ENCODE measurements at places on chromosomes 16 and 17.

- no peak for DNase-seq
Measured at GRCh38 chr16:4180511-4180910, 61.4 kb downstream of the SRL start.

DNA sequence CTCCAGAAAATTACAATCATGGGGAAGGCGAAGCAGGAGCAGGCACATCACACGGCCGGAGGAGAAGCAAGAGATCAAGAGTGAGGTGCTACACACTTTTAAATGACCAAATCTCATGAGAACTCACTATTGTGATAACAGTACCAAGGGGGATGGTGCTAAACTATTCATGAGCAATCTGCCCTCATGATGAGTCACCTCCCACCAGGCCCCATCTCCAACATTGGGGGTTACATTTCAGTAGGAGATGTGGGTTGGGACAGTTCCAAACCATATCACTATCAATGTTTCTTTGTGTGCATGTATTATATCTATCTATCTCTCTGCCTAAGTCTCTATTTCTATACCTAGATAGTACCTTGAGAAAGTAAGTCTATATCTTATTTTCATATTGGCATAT lies 724.8 kb downstream of the CDH11 start:
- no peak for DNase-seq

- no peak for DNase-seq
Measured at GRCh38 chr16:60127196-60127595, 1393.1 kb upstream of the GOT2 start.

DNA sequence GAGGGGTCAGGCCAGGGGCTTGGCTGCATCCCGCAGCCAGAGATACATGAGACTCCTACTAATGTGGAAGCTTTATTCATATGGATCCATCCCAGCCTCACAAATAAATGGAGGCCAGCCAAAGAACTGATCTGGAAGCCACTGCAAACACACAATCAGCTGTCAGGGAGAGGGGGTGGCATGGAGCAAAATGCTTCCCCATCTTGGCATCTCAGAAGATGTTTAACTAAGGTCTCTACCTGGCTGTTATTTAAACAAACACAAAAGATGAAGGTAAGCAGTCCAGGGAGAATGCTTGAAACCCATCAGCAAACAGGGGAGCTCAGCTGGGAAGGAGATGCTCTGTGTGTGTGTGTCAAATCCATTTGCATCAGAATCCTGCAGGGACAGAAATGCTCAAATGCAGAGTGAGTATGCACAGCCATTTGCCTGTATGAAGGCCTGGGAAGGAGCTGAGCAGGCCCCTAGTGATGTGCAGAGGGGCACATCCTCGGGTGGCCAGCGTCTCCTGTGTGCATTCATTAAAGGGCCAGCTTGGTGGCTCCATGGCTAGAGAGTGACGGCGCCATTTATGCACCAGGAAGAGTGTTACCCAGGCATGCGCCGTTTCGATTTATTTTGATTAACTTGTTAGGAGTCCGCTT lies 34.2 kb upstream of the IRX3 start:
- DNase-seq = no peak

GRCh38 chr17:72176951-72177660 lies 56.3 kb downstream of the SOX9 start:
- DNase-seq = no peak

- no peak for DNase-seq
Measured at GRCh38 chr16:66503030-66503429, 46.9 kb downstream of the TK2 start.

DNA sequence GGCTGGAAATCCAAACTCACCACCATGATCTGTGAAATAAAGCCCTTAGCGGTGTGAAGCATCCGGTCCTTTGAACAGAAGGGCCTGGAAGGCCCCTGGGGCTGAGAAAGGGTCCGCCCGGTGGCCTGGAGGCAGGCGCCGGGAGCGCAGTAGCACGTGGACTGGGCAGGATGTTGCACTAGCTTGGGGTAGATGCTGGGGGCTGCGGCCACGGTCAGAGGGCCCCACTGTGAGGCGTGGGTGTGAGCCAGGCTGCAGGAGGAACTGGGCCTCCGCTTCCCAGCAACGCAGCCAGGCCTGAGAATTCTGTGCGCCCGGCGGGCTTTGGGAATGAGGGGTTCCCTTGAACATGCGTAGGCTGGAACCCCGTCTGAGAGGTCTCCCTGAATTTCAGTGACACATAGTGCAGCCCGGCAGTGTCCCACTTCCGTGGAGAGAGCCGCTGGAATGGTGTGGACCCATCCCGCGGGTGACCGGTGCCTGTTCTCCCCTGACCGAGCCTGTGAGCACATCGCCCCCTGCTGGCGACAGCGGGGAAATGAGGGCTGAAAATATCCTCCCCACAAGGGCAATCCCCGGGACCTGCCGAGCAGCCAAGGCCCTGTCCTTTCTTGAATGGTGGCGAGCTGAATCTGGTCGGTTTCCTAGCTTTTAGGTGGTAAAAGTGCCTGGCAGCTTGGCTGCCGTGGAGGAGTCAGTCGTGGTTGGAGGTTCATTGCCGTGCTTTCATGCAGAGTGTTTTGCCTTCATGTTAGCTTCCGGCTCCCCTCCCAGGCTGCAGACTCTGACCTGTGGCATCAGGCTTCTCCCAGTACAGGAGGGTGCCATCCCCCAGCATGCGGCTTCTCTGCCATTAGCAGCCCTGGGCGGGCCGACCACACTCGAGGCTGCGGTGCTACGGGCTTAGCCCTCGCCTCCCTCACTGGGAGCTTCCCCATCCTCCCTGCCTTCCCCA lies 43.8 kb downstream of the DNAJA2 start:
- DNase-seq = peak; percentile 70

All from neural progenitor cell (in vitro differentiated cells).